RWPE2 (cell line): ENCODE measurements at places on chromosomes 6 and 20.

GRCh38 chr6:56767892-56768531 lies 125.3 kb upstream of the DST start:
- H3K27me3 ChIP-seq = no peaks in the 10 kb centered on the region
- peaks cover 33% of the 10 kb centered on the region for H3K4me1 ChIP-seq
- no peak overlapping the region for H3K4me3 ChIP-seq
- no peaks in the 10 kb centered on the region for H3K36me3 ChIP-seq
- H3K27ac ChIP-seq = no peak overlapping the region

- no peaks in the 10 kb centered on the region for H3K4me1 ChIP-seq
- peaks cover 48% of the 10 kb centered on the region for H3K27me3 ChIP-seq
- H3K4me3 ChIP-seq = no peak overlapping the region
- H3K27ac ChIP-seq = no peak overlapping the region
- no peak for DNase-seq
Observed at GRCh38 chr6:52143551-52143950, 42.6 kb upstream of the IL17A start.

GRCh38 chr20:37259865-37260264 lies 1.7 kb downstream of the GHRH start:
- no peaks in the 10 kb centered on the region for H3K4me1 ChIP-seq
- no peak overlapping the region for H3K27ac ChIP-seq
- H3K27me3 ChIP-seq = peaks cover 10% of the 10 kb centered on the region
- no peak for DNase-seq

GRCh38 chr20:34708621-34709043 lies 4.5 kb downstream of the TP53INP2 start:
- H3K27me3 ChIP-seq = no peaks in the 10 kb centered on the region
- peaks cover 19% of the 10 kb centered on the region for H3K4me1 ChIP-seq
- H3K36me3 ChIP-seq = 0 out of 2 replicates have a peak, but pooled peaks cover 3% of the 10 kb centered on the region
- peak overlapping the region; percentile 43 for H3K27ac ChIP-seq
- peak overlapping the region; percentile 57 for H3K4me3 ChIP-seq
- no peak for DNase-seq

GRCh38 chr20:2633381-2633780 lies 19.1 kb upstream of the NOP56 start:
- DNase-seq = no peak
- H3K36me3 ChIP-seq = no peaks in the 10 kb centered on the region
- no peak overlapping the region for H3K27ac ChIP-seq

DNA sequence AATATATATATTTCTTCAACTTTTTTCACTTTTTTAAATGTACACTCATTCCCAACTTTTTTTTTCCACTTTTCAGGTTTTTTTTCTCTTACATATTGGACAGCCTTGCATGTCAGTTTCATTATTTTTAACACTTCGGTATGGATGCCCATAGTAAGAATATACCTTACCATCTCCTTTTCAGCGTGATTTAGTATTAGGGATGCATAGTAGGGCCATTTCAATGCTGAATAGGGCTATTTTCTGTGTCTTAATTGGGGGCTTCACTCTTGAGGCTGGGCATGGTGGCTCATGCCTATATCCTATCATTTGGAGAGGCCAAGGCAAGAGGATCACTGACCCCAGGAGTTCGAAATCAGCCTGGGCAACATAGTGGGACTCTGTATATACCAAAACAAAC lies 6.7 kb downstream of the RNF114 start:
- peak; percentile 32 for DNase-seq
- H3K27me3 ChIP-seq = no peaks in the 10 kb centered on the region
- peaks cover 92% of the 10 kb centered on the region for H3K36me3 ChIP-seq
- H3K27ac ChIP-seq = no peak overlapping the region

GRCh38 chr20:44646641-44647274 lies 4.7 kb downstream of the ADA start:
- no peaks in the 10 kb centered on the region for H3K27me3 ChIP-seq
- H3K27ac ChIP-seq = peak overlapping the region; percentile 1
- H3K4me1 ChIP-seq = peaks cover 33% of the 10 kb centered on the region
- no peaks in the 10 kb centered on the region for H3K36me3 ChIP-seq
- DNase-seq = no peak

DNA sequence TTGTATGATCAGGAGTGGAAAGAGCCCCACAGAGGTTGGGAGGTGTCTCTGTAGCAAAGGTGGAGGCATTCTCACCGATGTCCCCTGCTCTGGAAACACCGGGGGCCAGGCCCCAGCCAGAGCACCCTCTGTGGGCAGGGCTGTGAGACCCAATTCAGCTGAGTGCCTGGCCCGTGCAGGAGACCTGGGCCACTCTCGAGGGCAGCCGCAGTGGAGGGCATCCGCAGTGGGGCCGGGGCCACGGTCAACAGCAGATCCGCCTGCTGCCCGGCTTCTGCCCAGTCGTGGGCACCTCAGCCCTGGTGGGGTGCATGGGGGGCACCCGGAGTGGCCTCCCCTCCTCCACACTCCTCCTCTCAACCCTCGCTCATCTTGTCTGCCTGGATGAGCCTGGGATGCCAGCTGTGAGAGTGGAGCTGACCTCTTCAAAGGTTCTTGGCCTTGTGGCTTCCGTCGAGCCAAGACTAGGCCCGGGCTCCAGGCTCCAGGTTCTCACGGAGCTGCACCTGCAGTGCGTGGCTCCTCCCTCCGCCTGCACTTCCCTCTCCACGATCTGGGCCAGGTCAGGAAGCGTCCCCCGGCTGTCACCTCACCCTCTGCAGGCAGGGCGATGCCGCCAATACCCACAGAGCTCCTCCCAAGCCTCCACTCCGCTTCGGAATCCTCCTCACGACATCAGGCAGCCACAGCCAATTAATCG lies 134.8 kb downstream of the TAF4 start:
- no peaks in the 10 kb centered on the region for H3K4me1 ChIP-seq
- H3K36me3 ChIP-seq = peaks cover 26% of the 10 kb centered on the region
- H3K4me3 ChIP-seq = no peak overlapping the region
- peak; percentile 84 for DNase-seq
- H3K27me3 ChIP-seq = no peaks in the 10 kb centered on the region
- no peak overlapping the region for H3K27ac ChIP-seq

- no peak overlapping the region for H3K4me3 ChIP-seq
- H3K4me1 ChIP-seq = peaks cover 46% of the 10 kb centered on the region
- no peaks in the 10 kb centered on the region for H3K27me3 ChIP-seq
- H3K27ac ChIP-seq = peak overlapping the region; percentile 99
- DNase-seq = peak; percentile 68
Observed at GRCh38 chr6:105587349-105588122, 184.7 kb upstream of the PREP start.

GRCh38 chr6:62971976-62972658 lies 239.2 kb upstream of the FKBP1C start:
- no peak for DNase-seq
- H3K36me3 ChIP-seq = no peaks in the 10 kb centered on the region
- H3K27me3 ChIP-seq = peaks cover 6% of the 10 kb centered on the region
- H3K4me1 ChIP-seq = no peaks in the 10 kb centered on the region
- H3K27ac ChIP-seq = no peak overlapping the region
- no peak overlapping the region for H3K4me3 ChIP-seq

DNA sequence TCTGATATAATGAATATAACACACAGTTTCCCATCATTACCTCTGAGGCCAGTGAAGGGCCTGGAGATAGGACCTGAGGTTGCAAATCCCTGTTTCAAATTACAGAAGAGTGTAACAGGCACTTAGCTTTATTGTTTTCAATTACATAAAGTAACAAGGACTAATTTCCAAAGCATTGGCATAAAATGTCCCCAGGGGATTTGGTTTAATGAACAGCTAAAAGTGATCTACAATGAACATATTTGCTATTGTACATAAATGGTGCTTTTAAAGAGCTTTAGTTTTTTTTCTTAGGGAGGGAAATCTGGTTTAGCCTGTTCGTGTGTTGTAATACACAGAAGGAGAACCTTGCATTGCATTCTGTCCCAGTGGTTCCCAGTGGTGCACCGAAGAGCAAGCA lies 54.4 kb downstream of the HMGN3 start:
- H3K27ac ChIP-seq = no peak overlapping the region
- no peak for DNase-seq
- no peaks in the 10 kb centered on the region for H3K4me1 ChIP-seq
- no peaks in the 10 kb centered on the region for H3K27me3 ChIP-seq

- H3K36me3 ChIP-seq = peaks cover 43% of the 10 kb centered on the region
- no peaks in the 10 kb centered on the region for H3K27me3 ChIP-seq
- no peak overlapping the region for H3K4me3 ChIP-seq
- DNase-seq = no peak
- H3K27ac ChIP-seq = no peak overlapping the region
Observed at GRCh38 chr6:33315793-33316602, 1.5 kb downstream of the ZBTB22 start.

DNA sequence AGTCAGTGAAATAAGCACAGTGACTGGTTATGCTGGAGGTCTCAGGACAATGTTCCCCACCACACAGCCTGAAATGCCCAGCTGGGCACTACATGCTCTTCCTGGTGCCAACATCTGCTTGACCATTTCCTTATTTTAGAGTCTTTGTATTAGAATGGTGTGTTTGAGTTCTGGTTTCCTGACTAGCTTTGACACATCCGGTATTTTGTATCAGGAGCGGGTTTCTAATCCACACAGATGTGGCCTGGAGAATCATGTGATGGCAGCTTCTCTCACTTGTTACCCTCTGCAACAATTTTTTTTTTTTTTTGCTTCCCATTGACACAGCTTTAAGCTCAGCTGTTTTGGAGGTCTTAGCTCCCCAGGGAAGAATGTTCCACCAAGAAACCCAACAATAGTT lies 164.5 kb upstream of the CST7 start:
- H3K27ac ChIP-seq = no peak overlapping the region
- DNase-seq = no peak
- no peaks in the 10 kb centered on the region for H3K27me3 ChIP-seq
- H3K36me3 ChIP-seq = no peaks in the 10 kb centered on the region
- H3K4me1 ChIP-seq = no peaks in the 10 kb centered on the region

GRCh38 chr20:63577317-63577894 lies 3.4 kb upstream of the HELZ2 start:
- peaks cover 4% of the 10 kb centered on the region for H3K4me1 ChIP-seq
- no peaks in the 10 kb centered on the region for H3K27me3 ChIP-seq
- peaks cover 5% of the 10 kb centered on the region for H3K36me3 ChIP-seq
- peak; percentile 86 for DNase-seq

GRCh38 chr6:41059556-41059955 lies 6.6 kb downstream of the APOBEC2 start:
- no peak overlapping the region for H3K27ac ChIP-seq
- no peak for DNase-seq
- H3K27me3 ChIP-seq = no peaks in the 10 kb centered on the region
- H3K36me3 ChIP-seq = peaks cover 7% of the 10 kb centered on the region; the same call in 1 of the 2 replicates
- H3K4me1 ChIP-seq = no peaks in the 10 kb centered on the region

- H3K36me3 ChIP-seq = no peaks in the 10 kb centered on the region
- no peak overlapping the region for H3K4me3 ChIP-seq
- H3K4me1 ChIP-seq = no peaks in the 10 kb centered on the region
- peaks cover 27% of the 10 kb centered on the region for H3K27me3 ChIP-seq
- H3K27ac ChIP-seq = no peak overlapping the region
- DNase-seq = no peak
Observed at GRCh38 chr20:25118529-25118928, 36.6 kb upstream of the VSX1 start.

DNA sequence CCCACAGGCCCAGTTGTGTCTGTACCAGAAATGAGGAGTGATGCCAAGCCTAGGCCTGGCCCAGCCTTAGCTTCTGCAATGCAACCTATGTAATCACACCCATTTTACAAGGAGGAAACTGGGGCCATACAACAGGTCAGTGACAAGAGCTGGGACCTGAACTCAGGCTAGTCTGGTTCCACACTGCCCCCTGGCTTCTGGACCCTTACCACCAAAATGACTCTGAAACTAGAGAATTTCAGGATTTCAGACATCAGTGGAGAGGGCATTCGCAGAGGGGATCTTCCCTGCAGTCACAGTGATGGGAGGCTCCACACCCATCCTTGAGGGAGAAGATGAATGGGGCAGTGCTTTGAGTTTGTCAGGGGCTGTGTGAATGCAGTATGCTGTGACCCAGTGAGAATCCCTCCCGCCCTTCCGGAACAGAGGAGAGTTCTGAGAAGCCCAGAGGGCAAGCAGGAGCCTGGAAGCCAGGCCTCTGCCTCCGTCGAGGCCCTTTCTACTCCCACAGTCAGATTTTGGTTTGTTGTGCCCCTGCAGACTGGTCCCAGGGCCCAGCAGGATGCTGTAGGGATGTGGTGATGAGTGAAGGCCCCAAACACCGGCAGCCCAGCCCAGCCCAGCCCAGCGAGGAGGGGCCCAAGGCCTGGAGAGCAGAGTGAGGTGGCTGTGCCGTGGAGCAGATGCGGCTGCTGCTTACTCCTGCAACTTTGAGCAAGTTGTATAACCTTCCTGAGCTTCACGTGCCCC lies 48.1 kb upstream of the MYL9 start:
- H3K4me3 ChIP-seq = no peak overlapping the region
- peaks cover 25% of the 10 kb centered on the region for H3K4me1 ChIP-seq
- H3K27me3 ChIP-seq = no peaks in the 10 kb centered on the region
- DNase-seq = no peak
- H3K27ac ChIP-seq = peak overlapping the region; percentile 73
- H3K36me3 ChIP-seq = peaks cover 49% of the 10 kb centered on the region

- peaks cover 11% of the 10 kb centered on the region for H3K36me3 ChIP-seq
- DNase-seq = peak; percentile 90
- no peaks in the 10 kb centered on the region for H3K4me1 ChIP-seq
- peak within 1 kb of the TSS; percentile 39 for H3K27ac ChIP-seq
- H3K27me3 ChIP-seq = no peaks in the 10 kb centered on the region
Observed at GRCh38 chr6:31271641-31272357, at the start of gene HLA-C. Gene HLA-C, minus strand, starts transcription at chr6:31272092. Its CDS starts 21 bp downstream, at chr6:31272071.

- H3K36me3 ChIP-seq = no peaks in the 10 kb centered on the region
- H3K4me1 ChIP-seq = peaks cover 19% of the 10 kb centered on the region
- H3K4me3 ChIP-seq = no peak overlapping the region
- H3K27me3 ChIP-seq = no peaks in the 10 kb centered on the region
- peak overlapping the region; percentile 36 for H3K27ac ChIP-seq
Observed at GRCh38 chr6:52726193-52726542, 37.1 kb downstream of the GSTA2 start.

GRCh38 chr20:41275301-41275731 lies 42.2 kb downstream of the ZHX3 start:
- no peaks in the 10 kb centered on the region for H3K27me3 ChIP-seq
- H3K36me3 ChIP-seq = no peaks in the 10 kb centered on the region
- peaks cover 4% of the 10 kb centered on the region for H3K4me1 ChIP-seq
- no peak overlapping the region for H3K27ac ChIP-seq
- no peak overlapping the region for H3K4me3 ChIP-seq
- no peak for DNase-seq

- no peak for DNase-seq
- no peaks in the 10 kb centered on the region for H3K36me3 ChIP-seq
- no peak overlapping the region for H3K4me3 ChIP-seq
- no peaks in the 10 kb centered on the region for H3K4me1 ChIP-seq
- no peaks in the 10 kb centered on the region for H3K27me3 ChIP-seq
- H3K27ac ChIP-seq = no peak overlapping the region
Observed at GRCh38 chr6:40395066-40395697, 192.0 kb downstream of the LRFN2 start.

GRCh38 chr6:37807656-37808055 lies 11.9 kb upstream of the ZFAND3 start:
- H3K36me3 ChIP-seq = no peaks in the 10 kb centered on the region
- no peak for DNase-seq
- H3K27ac ChIP-seq = no peak overlapping the region
- H3K4me3 ChIP-seq = no peak overlapping the region
- H3K27me3 ChIP-seq = no peaks in the 10 kb centered on the region
